Fibroblast of lung (primary cell): ENCODE measurements at places on chromosomes 13 and 19.

DNA sequence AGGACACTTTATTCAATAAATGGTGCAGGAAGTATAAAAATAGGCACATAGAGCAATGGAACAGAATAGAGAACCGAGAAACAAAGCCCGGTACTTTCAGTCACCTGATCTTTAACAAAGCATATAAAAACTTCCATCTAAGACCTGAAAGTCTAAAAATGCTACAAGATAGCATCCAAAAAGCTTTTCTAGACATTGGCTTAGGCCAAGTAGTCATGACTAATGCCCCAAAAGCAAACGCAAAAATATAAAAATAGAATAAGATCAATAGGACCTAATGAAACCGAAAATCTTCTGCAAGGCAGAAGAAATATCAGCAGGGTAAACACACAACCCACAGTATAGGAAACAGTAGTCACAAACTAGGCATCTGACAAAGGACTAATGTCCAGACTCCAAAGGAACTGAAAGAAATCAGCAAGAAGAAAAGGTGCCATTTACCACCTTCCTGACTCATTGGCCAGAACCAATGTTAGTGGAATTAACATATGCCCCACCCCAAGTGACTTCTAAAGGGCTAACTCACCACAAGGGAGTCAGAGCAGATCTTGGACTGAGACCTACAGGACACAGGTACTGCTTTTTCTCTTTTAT lies 40.8 kb upstream of the CEACAM21 start:
- DNase-seq, result no peak

- DNase-seq, result no peak
Observed at GRCh38 chr19:19600793-19601330, 17.6 kb downstream of the PBX4 start.

GRCh38 chr13:75368167-75368566 lies 113.8 kb downstream of the TBC1D4 start:
- DNase-seq, result peak; percentile 96

DNA sequence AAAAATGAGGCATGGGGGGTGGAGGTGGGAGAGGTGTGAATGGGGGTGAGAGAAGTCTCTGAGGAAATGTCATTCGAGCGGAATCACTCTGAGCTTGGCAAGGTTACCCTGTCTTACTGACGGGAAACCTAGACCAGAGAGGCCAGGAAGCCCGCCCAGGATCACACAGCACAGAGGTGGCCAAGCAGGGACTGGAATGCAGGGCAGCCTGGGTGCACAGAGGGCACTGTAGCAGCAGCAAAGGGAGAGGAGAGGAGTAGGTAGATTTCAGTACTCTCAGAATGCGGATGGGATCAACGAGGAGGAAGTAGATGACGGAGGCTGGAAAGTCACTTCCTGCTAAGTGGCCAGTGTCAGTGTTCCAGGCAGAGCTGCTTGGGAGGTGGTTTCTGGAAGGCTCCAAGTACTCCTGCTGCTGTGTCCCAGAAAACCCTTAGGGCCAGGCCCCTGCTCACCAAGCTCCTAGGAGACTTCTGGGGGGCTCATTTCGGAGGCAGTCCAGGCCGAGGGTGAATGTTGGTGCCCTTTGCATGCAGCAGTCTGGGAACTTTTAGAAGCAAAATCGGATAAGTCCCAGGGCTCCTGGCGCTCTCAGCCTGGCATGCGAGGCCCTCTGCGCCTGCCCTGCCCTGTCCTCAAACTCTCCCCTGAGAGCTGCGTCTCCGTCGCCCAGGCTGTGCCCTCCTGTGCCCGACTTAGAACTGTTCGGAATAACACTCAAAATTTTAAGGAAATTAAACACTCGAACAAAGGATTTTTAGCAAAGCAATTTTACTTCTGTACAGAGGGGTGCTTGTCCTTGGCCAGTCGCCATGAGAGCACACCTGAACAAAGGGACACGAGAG lies 33.5 kb downstream of the DNM2 start:
- no peak for DNase-seq

GRCh38 chr19:18735324-18735723 lies 51.8 kb downstream of the CRTC1 start:
- DNase-seq, result no peak

DNA sequence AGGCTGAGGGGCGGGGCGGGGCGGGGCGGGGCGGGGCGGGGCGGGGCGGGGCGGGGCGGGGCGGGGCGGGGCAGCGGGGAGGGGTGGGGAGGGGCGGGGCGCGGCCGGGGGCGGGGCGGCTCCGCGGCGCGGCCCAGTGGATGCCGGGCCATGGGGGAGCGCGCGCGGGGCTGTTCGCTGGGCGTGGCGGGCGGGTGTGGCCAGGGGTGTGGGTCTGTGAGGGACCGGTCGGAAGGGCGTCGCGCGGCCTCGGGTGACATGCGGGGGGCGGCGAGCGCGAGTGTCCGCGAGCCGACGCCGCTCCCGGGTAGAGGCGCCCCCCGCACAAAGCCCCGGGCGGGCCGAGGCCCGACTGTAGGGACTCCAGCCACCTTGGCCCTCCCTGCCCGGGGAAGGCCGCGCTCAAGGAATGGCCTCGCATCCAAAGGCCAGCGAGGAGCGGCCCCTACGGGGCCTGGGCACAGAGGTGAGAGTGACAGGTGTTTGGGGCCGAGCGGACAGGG lies at the start of gene ZFP28:
Gene ZFP28, plus strand, starts transcription at position 188 of the 503 bp plus-strand sequence. Its CDS starts 71 bp downstream, at position 259.
- no peak for DNase-seq

GRCh38 chr19:32606289-32606688 lies 25.3 kb downstream of the PDCD5 start:
- DNase-seq, result no peak

GRCh38 chr19:34900245-34900644 lies 26.5 kb upstream of the ZNF30 start:
- DNase-seq, result no peak

DNA sequence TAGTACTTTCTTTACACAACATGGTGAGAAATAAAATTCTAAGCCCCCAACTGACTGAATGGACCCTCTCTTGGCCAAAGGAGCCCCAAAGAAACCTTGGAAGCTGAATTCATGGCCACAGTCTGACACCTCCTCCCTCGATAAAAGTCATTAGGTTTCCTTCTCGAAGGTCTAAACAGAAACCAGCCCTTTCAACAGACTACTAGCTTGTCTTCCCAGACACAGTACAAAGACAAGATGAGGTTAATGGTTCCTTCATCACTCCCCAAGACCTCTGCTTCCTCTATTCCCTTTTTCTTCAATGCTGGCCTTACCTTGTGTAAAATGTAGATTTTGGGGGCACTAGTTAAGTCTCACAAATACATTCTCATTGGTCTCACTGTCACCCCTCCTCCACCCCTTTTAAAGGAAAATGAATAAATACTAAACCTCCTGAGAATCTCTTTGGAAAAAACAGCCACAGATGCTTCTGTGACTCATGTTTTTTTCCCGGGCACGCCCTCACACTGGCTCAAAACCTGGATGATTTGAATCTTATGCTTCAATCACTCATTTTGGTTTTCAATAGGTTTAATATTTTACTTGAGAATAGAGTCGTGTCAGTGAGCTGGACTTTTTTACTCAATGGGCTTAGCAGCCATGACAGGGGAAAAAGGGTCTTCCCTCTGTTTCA lies 65.8 kb upstream of the MED4 start:
- DNase-seq, result peak; percentile 55

DNA sequence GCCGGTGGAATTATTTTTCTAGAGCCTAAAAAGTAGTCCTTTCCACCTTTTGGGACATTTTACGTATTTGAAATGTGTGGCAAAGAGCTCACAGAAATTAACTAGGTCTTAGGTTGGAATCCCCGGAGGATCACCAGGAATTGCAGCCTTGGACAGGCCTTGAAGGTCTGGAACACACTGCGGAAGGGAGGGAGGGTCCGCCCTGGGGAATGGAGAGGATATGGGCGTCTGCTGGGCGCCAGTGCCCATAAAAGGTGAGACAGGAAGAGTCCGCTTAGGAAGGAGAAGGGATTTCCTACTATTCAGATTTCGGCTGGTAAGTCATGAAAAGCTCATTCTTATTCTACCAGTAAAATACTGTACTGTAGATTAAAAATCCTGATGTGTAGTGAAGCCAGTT lies 111.9 kb downstream of the COL4A2 start:
- DNase-seq, result no peak

- DNase-seq, result no peak
Observed at GRCh38 chr13:24618011-24618955, 61.9 kb upstream of the ATP12A start.

DNA sequence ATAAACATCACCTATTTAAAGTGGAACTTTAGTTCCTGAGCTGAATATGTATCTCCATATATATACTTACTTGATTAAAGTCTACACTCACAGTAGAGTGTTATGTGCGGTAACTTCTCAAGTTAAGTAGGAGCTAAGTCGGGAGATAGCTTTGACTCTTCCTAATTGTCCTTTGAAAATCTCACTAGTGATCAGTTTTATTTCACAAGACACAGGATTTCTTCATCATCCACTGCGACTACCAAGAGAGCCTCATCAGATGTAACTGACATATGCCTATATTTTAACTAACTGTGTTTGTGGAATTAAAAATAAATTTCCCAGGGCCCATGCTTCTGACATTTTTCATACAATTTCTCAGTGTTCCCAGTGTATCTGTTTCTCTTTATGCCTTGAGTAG lies 1664.0 kb downstream of the EFNB2 start:
- DNase-seq, result no peak

DNA sequence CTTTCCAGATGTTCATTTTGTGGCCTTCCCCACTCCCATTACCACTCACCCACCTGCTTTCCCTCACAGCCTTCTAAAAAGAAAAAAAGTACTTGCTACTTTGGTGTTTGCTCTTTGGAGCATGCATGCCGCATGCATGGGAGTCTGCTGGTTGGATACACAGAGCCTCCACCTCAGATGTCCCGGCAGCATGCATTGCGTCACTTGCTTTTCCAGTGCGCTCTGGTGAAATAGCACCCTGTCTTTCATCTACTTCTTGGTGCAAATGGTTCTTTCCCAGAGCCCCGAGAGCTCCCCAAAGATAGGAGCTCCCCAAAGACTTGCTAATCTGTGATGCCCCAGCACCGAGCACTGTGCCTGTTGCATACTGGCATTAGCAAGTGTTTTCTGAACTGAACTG lies 333.2 kb upstream of the ZNF507 start:
- DNase-seq, result no peak

GRCh38 chr19:8461376-8461775 lies 16.6 kb downstream of the HNRNPM start:
- DNase-seq, result no peak

GRCh38 chr13:31686670-31687425 lies 52.5 kb upstream of the RXFP2 start:
- no peak for DNase-seq

- peak; percentile 2 for DNase-seq
Observed at GRCh38 chr19:13463296-13463695, 43.0 kb downstream of the CACNA1A start.

- peak; percentile 46 for DNase-seq
Observed at GRCh38 chr13:36965767-36966166, 33.4 kb downstream of the ALG5 start.

GRCh38 chr13:38914070-38914469 lies 76.6 kb downstream of the STOML3 start:
- no peak for DNase-seq

DNA sequence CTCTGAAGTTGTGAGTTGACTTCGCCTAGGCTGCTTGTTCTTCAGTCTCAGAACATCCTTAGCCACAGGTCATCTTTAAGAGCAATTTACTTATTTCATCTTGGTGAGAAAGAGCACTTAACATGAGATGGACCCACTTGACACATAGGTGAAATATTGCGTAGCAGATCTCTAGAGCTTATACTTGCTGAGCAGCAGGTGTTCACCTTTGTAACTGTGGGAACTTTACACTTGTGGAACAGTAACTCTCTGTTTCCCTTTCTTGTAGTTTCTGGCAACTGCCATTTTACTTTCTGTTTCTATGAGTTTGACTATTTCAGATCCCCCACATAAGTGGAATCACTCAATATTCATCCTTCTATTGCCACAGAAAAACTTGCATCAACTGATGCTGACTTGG lies 95.7 kb downstream of the SLC10A2 start:
- DNase-seq, result no peak

DNA sequence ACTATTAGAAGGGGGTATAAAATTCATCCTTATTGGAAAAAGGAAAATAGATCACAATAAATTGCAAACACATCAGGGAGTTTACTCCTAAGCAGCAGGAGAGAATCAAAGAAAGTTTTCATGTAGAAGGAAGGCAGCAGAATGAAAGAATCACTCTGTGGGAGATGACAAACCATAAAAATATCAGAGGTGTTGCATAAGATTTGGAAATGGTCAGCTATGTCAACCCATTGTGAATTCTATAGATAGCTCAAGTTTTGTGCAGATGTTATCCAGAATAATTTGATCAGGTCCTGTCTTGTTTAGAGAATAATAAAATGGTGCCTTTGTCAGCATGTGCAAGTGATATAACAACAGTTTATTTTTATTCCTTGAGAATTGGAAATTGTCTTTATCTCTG lies 622.4 kb downstream of the DCT start:
- DNase-seq, result peak; percentile 47

DNA sequence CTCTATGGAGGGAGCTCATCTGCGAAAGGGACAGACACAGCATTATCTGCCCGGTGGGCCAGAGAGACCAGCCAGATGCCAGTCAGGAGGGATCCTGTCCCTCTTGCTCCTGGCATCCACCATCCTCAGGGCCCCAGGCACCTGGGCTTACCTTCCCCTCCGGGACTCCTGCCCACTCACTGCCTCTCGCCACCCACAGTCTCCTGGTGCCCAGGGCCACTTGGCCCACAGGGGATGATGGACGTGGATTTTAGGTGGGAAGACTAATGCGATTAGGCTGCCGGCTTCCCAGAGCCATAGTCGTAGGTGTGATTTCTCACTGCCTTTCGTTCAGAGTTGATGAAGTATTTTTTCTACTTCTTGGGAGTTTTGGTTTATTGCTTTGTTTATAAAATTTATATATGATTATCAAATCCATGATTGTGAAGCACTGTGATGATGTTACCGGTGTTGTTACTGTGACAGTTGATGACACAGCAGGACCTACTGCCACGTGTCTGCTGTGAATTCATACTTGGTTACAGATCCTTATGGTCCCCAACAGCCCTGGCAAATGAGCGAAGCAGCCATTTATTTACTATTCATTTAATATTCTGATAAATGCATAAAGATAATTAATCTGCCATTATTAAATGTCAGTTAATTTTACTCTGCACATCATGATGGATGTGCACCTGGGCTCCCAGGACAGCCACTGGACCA lies 14.5 kb upstream of the CHAMP1 start:
- no peak for DNase-seq

GRCh38 chr13:46146898-46147297 lies 35.1 kb downstream of the LCP1 start:
- peak; percentile 39 for DNase-seq

- no peak for DNase-seq
Observed at GRCh38 chr13:106680796-106681472, 113.0 kb upstream of the ARGLU1 start.

GRCh38 chr13:27427641-27428040 lies 3.2 kb downstream of the GTF3A start:
- no peak for DNase-seq
